GM20000 (cell line): ENCODE measurements at places on chromosomes 7 and 10.

GRCh38 chr10:3523309-3524050 lies 261.5 kb downstream of the KLF6 start:
- DNase-seq: no peak

DNA sequence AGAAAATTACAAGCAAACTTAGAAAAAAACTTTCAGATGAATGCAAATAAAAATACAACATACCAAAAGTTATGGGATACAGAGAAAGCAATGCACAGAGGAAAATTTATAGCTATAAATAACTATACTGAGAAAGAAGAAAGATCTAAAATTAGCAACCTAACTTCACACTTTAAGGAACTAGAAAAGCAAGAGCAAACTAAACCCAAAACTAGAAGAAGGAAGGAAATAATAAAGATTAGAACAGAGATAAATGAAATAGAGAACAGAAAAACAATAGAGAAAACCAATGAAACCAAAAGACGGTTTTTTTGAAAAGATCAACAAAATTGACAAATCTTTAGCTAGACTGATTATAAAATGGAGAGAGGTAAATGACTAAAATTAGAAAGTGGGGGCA lies 9.6 kb upstream of the STRA8 start:
- no peak for DNase-seq

GRCh38 chr7:105825371-105825770 lies 51.0 kb downstream of the ATXN7L1 start:
- no peak for DNase-seq

GRCh38 chr7:96723622-96724021 lies 14.0 kb upstream of the SEM1 start:
- no peak for DNase-seq

GRCh38 chr7:43791665-43792064 lies 33.2 kb downstream of the BLVRA start:
- no peak for DNase-seq
